ENCODE measurements at places on chromosomes 3 and 15.

DNA sequence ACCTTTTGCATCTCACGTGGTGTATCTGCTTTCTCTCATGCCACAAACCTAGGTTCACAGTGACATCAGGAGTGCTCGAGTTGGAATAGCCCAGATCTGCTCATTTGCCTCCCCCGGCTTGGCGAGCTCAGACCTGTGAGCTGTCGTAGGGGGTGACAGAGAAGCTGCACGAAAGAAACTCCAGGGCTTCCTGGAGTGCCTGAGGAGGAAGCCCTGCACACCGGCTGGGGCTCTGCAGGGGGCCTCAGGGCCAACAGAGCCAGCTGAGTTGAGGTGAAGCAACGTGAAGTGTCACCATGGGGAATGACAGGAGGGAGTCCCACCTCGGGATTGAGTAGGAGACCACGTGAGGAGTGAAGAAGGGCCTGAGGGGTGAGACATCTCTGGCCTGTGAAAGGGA lies 62.5 kb downstream of the RPN1 start:
- no peak for DNase-seq

GRCh38 chr3:136818769-136819391 lies at the start of gene SLC35G2:
TSS of gene SLC35G2 (plus strand) at chr3:136819126. CDS start at chr3:136854461, 35,335 bp downstream.
- DNase-seq: peak; percentile 79

GRCh38 chr3:185371306-185372074 lies 8.6 kb downstream of the MAP3K13 start:
- no peak for DNase-seq

DNA sequence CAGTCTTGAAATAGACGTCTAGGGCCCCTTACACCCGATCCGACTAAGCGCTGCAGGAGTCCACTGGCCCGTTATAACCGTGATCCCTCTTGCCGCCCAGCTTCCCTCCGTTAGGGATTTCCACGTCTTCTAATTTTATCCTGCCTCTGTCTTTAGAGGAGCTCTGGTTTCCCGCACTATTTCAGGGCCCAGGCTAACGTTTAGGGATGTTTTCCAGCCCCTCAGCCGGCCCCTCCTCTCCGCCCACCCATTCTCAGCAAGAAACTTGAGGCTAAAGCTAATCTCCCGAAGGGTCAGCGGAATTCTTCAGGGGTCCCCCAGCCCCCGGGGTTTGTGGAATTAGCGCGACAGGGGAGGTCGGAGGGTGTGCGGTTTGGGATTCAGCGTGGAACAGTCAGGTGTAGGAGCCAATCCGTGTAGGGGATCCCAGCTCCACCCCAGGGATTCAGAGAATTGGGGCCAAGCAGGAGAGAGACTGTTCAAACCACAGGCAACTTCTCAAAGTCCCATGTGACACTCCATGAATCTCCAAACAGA lies 1.6 kb downstream of the PTX3 start:
- peak; percentile 36 for DNase-seq

- no peak for DNase-seq
Observed at GRCh38 chr3:120448756-120449155, 2.0 kb downstream of the FSTL1 start.

GRCh38 chr3:4831580-4831950 lies 147.7 kb upstream of the BHLHE40 start:
- DNase-seq: no peak

DNA sequence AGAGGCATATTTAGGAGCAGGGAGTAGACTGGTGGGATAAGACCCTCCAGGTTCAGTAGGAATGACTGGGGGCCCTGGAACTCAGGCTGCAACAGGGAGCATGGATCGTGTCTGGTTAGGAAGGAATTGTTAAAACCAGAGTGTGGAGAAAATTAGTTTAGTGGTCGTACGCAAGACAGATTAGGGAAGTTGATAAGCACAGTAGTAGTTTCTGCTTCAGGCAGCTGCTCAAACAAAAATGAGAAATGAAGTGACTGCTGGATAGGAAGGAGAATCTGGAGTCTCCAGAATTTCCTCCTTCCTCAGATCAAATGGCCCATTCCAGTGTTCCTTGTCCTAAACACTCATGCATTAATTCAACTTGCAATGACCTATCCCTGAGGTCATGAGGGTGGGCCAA lies 11.2 kb downstream of the MYD88 start:
- no peak for DNase-seq

DNA sequence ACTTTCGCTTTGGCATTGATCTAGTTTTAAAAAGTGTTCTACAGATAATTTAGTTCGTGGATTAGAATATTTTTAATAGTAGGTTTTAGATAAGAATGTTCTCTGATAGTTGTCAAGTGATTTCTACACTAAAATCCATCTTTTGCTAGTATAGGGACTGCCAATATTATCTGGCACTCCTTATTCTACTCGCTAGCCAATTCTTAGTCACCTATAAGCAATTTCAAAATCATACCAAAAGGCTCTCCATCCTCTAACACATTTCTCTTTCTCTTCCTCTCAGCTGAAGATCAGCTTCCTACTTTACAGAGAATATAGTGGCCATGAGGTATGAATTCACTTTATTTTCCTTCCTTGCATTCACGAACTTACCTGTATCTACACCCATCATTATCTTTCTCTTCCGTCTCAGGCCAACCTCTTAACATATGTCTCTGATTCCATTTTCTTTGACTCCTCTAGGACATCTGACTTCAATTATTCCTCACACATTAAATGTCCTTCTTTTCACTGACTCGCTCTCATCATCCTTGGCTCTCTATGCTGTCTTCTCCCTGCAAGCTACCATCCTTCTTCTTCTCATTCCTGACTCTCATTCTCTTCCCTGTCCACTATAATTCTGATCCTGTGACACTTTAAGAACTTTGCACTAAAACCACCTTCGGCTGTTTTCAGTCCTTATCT lies 35.5 kb downstream of the C3orf80 start:
- DNase-seq: no peak

- DNase-seq: no peak
Observed at GRCh38 chr3:134838599-134838998, 43.5 kb downstream of the EPHB1 start.

- DNase-seq: no peak
Observed at GRCh38 chr3:129794311-129795185, 99.0 kb downstream of the TMCC1 start.

DNA sequence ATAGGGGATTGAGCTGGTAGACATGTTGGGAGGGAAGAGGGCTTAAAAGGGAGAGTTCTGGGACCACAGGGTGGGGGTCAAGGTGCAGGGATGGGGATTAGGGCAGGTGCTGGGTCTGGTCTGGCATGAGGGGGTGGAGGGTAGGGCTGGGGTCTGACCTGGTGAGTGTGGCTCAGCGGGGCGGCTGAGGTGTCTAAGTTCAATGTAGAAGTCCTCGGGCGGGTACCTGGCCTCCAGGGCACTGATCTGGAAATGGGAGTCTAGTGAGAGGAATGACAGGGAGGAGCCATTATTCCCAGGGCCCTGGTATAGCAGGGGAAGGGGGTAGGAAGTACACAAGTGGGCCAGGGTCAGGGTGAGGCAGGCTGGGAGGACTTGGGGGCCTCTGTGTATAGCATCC lies 39.6 kb downstream of the RAB11A start:
- no peak for DNase-seq

- no peak for DNase-seq
Observed at GRCh38 chr3:133283958-133284807, 115.7 kb upstream of the BFSP2 start.

DNA sequence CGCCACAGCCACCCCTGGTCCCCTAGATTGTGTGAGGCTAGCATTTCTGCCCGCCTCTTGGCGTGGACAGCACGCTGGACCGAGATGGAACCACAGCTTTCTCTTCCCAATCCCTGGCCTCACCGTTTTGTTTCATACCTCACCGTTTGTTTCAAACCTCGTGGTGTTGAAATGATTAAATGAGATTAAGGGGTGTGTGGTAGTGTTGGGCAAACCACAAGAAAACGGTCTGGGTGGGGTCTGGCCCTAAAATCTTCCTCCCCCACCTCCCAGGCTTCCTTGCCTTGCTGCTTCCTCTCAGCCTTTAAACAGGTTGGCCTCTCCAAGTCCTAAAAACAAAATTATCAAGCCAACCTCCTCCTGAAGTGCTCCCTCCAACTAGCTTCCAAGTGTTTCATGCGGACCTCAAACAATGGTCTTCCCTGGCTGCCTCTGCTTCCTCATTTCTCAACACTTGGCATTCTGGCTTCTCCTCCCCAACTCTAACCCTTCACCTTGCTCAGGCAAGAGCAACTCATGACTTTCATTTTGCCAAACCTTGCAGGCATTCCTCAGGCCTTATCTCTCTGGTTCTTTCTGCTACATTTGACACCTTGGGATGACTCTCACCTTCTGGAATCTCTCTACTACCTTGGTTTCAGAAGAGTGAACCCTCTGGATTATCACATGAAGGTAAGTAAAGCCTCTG lies 1.4 kb upstream of the ATP13A3 start:
- DNase-seq: no peak

DNA sequence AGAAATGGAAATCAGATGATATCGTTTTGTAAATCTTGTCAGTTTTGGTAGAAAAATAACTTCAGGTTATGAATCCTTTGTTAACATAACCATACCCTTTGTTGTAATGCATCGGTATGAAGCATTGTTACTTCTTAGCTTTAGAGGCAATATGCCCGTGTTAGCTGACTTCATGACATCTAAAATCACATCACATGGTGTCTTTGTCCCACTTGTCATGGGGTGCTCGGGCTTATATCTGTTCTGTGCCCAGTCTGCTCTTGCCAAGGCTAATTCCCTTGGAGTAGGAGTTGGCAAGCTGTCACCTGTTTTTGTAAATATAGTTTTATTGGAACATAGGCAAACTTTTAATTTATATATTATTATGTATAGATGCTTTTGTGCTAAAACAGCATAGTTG lies 39.6 kb downstream of the SLC25A26 start:
- DNase-seq: no peak

GRCh38 chr3:27985369-27986035 lies 255.9 kb upstream of the CMC1 start:
- no peak for DNase-seq

DNA sequence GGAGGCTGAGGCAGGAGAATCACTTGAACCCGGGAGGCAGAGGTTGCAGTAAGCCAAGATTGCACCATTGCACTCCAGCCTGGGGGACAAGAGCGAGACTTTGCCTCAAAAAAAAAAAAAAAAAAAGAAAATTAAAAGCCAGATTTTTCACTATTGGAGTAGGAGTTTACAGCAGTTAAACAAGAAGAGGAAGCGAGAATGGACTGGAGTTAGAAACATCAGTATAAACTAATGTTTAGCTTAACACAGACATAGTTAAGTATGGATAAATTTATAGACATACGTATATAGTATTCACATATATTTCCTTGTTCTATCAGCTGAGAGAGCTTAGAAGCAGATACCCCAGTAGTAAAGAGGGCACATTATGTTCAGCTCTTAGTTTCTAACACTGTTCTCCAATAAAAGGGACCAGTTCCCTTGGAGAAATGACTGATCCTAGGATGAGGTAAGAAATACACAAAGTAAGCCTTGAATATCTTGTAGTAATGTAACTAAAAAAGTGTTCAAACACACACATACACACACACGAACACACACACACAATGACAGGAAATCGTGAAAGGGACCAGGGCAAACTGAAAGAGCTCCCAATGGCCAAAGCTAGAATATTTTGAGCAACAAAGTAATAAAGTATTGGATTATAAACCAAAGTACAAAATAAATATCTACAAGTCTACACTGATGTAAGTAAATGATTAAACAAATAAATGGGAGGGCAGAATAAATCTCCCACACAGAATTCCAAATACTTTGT lies 25.1 kb downstream of the PIK3CB start:
- DNase-seq: no peak

DNA sequence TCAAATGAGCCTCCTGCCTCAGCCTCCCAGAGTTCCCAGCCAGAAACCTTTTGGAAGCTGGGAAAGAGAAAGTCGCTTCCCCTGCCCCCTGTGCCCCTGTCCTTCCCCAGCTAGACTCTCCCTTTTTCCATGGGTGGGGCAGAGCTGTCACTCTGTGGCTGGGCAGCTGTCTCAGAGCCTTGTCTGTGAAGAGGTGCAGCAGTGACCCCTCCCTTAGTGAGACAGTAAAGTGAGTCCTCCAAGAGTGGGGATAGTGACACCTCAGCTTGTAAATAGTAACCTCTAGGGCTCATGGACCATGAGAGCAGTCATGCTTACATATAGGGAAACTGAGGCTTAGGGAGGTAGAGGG lies 76.3 kb downstream of the SMAD6 start:
- DNase-seq: no peak

GRCh38 chr3:50604628-50605588 lies 6.7 kb downstream of the CISH start:
- DNase-seq: peak; percentile 94

DNA sequence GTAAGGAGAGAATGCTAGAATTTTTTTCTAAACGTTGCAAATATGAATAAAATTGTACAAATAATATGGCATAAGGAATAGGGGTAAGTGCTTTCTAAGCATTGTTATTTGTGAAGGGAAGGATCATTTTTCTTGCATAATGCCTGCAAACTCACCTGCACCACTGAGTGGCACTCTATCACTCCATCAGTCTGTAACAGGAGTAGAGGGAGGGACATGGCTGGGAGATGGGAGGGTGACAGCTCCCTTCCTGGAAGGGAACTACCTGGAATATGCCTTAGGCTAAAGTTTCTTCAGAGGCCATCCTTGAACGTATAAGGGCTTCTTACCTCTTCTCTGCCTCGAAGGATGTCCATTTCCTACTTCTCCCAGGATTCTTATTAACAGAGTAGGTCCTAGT lies 3.0 kb downstream of the NAALADL2 start:
- peak; percentile 26 for DNase-seq

- peak; percentile 32 for DNase-seq
Observed at GRCh38 chr15:75043509-75044257, 20.3 kb downstream of the PPCDC start.

DNA sequence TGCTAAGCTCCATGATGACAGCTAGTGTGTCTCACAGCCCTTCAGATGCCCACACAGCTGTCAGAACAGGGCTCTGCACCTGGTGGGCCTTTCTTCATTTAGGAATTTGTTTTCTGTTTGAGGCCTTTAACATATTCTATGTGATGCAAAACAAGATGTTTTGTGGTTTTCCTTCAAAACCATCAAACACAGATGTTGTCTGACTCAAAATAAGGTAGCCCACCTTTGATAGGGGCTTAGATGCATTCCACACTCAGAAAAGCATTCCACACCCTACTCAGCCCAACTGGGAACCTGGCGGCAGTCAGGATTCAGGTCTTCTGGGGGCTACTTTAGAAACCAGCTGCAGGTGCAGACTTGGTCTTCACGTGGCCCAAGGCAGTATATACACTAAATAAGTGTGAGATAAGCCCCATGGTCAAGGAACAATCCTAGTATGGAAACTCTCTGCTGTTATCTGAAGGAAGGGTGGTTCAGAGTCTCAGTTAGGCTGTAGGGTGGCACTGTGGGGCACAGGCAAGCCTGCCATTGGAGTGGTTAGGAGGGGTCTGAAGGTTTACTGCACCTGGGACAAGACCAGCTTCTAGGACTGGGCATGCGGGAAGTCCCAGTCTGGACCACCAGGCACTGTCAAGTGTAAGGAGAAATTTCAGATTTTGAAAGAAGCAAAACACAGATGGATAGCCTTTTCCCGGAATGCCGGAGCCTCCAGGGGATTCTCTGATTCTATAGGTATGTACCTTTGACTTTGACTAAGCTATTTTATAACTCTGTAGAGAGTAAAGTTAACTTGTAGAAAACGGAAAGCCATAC lies 20.1 kb downstream of the LRRC2 start:
- DNase-seq: no peak

Measured in cerebellar cortex (tissue), 1 donor.